ENCODE measurements at places on chromosomes 5 and 9.

GRCh38 chr5:55063220-55063863 lies 39.1 kb upstream of the GZMA start:
- DNase-seq: no peak

- no peak for DNase-seq
Measured at GRCh38 chr5:180155365-180155926, 53.6 kb downstream of the RASGEF1C start.

DNA sequence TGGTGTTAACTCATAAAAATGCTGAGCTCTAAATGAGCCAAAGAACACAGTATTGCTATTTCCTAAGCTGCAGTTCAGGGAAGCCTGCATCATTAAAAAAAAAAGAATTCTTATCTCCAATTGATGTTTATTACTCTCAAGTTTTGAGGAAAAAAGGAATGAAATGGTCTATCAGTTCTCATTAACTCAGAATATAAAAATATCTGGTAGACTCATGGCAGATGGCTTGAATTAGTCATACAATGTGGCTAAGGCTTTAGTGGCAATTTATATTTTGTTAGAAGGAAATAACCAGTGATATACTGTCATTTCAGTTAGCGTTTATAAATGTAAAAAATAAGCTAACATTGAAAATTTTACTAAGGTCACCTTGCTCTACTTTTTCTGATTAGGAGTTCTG lies 1403.4 kb upstream of the C9orf72 start:
- no peak for DNase-seq

- no peak for DNase-seq
Measured at GRCh38 chr9:94056442-94056974, 27.8 kb upstream of the PTPDC1 start.

DNA sequence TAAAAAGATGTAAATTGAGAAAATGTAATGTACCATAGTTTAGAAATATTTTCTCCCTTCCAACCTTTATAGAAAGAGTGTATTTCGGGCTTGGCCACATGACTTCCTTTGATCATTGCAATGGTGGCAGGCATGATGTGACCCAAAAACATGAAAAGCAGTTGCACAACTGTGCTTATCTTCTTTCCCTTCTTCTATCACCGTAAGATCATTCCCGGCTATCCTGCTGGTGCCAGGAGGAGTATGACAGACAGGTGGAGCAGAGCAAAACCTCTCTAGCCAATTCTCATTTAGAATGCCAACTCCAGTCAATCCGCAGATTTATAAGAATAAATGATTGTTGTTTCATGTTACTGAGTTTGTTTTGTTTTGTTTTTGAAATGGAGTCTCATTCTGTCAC lies 10.6 kb upstream of the TESK1 start:
- no peak for DNase-seq

DNA sequence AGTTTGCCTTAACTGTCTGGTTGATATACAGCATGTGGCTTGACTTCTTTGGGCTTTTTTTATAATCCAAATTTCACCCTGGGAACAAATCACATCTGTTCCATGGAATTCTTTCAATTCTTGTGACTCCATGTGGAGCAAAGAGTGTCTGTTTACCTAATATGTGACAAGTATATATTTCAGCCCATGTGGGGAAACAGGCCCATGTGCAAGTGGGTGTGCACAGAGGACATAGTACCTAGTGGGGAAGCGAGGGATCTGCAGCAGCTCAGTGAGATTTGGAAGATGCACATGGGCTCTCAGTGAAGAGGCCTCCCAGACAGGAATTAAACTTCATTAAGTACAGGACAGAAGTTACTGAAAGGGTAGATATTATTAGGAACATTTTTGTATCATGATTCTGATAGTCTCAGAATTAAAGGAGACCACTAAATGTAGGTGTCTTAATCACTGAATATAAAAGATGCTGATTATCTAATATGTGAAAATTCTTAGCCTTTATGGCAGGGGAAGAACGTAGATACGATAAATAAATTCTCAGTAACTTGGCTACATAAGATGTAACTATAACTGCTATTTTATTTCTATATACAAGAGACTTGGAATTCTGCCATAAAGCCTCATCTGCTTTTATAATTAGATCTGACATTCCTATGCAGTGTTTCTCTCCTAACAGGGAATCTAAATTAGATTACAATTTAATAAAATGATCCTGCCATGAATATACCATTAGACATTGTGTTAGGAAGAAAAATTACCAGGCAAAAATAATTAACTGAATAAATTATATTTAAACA lies 181.2 kb downstream of the SLC12A2 start:
- no peak for DNase-seq

DNA sequence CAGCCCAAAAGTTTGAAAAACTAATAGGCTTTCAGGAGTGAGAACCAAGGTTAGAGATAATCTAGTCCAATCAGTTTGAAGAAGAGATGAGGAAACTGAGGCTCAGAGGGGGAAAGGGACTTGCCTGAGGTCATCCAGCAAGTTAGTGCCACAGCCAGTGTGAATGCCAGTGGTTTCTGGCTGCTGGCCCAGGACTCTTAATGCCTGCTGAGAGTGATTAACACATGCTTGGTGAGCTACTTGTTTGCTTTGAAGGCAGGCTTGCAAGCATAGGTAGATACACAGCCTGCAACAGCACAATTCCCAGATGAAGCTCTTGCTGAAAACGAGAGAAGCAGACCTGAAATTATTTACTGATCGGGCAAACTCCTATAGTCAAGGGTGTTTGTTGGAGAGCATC lies 591.6 kb upstream of the SGCD start:
- no peak for DNase-seq

- DNase-seq: no peak
Measured at GRCh38 chr9:95218773-95219172, 98.7 kb downstream of the FANCC start.

DNA sequence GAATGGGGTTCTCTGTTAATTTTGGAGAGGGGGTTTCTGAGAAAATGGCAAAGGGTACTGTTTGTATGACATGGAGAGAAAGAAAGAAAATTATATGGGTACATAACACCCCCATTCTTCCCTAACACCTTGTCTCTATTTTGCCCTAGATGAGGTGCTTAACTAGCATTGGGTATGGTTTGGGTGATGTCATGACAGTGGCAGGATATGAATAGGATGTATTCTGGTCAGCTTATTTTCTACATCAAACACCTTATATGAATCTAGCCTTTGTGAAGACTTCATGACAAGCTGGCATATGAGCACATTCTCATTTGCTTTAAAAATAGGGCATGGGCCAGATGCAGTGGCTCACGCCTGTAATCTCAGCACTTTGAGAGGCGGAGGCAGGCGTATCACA lies 58.6 kb downstream of the LNPEP start:
- DNase-seq: no peak

DNA sequence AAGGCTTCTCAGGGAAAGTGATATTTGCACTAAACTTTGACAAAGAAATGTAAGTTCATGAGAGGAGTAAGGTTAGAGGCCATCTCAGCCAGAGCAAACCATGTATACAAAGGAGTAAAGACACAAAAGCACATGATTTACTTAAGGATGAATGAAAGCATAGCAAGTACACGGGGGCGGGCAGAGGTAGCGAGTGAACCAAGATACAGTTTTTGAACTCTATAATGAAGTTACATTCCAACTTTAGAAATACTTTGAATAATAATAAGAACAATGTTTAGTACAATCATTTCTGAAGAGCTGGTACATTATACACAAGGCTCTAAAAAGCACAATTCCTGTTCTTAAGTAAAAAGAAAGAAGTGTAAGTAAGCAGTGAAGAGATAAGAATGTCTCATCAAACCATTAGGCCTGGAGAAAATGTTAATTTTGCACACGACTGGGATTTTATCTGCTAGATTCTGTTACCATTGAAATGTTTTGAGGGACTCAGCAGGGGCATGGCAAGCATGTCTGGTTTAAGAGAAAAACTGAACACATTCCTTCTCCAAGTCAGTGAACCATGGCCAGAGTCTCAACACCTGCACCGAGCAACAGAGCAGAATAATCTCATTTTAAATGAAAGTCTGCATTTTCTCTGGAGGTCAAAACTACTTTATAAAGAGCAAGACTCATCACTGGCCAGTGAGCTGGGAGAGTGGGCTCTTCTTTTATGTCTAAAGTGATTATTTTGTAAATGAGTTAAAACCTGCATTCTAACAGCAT lies 147.6 kb upstream of the TRPM3 start:
- DNase-seq: no peak

DNA sequence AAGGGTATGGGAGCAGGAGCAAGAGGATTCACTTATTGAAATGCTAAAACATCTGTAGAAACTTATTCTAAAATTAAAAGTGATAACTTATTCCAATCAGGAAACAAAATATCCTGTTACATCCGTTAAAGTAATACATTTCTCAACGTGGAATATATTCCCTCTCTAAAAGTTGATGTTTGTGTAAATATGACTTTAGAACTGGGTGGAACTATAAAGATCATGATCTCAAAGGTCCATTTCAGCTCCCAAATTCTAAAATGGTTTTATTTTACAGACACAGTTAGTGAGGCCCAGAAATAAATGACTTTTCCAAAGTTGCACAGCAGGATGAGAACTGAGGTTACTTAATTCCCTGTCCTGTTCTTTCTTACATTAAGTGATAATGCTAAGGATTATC lies 21.1 kb downstream of the ISOC1 start:
- DNase-seq: no peak

All from activated CD8-positive, alpha-beta memory T cell treated with anti-CD3 and anti-CD28 coated beads for 1 hour (primary cell).